Bronchial epithelial cell (primary cell): ENCODE measurements at places on chromosomes 1 and 21.

DNA sequence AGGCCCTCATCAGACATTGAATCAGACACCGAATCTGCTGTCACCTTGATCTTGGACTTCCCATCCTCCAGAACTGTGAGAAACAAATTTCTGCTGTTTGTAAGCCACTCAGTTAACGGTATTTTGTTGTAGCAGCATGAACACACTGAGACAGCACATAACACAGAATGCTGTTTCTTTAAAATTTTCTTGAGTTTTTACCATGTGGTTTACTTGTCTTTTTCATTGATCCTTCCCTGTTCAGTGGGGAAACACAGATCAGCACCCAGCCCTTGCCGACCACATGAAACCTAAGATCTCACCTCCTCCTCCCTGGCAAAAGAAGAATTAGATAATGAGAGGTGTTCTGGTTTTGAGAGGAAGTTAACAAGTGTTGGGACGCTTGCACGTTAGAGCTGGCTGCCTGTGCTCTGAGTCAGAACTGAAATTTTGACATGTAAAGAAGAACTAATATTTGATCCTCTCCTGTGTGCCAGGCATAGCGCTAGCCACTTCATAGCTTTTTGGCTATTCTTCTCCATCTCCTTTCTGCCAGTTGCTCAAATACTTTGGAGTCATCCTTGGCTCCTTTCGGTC lies 179.6 kb downstream of the DHRS3 start:
- DNase-seq: peak; percentile 67

- DNase-seq: no peak
Measured at GRCh38 chr1:167509587-167509986, 8.7 kb downstream of the CD247 start.

- no peak for DNase-seq
Measured at GRCh38 chr1:65435987-65436386, 15.5 kb downstream of the LEPR start.

DNA sequence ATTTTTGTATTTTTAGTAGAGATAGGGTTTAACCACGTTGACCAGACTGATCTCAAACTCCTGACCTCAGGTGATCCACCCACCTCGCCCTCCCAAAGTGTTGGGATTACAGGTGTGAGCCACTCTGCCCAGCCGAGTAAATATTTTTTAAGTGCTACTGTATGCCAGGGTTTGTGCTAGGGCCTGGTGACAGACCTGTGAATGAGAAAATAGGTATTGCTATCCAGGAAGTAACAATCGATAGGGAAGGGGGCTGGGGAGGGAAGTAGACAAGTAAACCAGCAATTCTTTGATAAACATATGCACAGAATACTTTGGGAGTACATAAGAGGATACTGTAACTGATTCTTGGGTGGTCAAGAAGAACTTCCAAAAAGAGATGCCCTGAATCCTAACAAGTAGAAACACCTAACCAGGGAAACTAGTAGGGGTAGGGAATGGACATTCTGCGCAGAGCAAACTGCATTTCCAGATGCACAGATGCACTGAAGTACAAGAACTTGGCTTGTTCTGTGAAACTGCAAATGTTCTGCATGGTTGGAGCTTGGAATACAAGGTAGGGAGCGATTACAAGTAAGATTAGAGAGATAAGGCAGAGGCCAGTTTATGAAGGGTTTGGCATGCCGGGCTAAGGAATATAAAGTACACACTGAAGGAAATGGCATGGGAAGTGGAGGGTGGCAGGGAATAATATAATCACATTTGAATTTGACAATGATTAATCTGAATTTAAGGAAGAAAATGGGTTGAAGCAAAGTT lies 19.0 kb upstream of the DOCK7 start:
- no peak for DNase-seq

GRCh38 chr1:64839732-64840405 lies 95.0 kb downstream of the RAVER2 start:
- no peak for DNase-seq

- DNase-seq: no peak
Measured at GRCh38 chr1:205315008-205315618, 6.4 kb downstream of the NUAK2 start.

DNA sequence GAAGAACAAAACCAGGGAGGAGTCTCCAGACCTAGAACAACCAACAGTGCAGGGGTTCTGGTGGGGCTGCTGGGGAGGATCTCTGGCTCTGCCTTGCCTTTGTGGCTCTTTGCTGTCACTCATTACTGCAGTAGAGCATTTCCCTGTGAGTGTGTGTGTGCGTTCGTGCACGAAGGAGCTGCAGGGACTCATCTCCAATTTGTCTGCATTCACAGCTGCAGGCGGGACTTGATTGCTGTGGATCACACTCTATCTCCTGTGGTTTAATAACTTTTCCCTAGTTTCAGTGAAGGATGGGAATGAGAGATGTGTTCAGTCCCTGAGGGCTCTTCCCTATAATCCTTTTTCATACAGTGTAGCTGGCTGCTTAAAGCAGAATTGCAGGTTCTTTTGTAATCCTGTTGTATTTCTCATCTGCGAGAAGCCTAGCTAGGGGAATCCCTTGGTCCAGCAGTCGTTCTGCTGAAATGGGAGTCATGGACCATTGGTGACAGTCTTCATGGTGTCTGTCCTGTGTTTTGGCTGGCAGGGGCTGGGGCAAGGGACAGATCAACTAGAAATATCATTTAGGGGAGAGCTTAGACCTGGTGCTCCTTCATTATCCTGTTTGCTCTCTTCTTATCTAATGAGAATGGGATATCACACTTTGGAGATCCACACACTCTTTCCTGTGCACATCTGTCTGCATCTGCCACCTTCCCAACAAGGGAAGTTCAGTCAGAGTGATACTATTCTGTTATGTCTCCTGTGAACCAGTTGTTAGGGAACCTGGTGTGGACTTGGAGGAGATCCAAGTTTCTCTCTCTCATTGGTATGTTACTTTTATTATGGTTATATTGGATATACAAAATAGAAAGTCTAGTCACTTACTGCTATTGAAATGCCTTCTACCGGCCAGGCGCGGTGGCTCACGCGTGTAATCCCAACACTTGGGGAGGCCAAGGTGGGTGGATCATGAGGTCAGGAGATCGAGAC lies 3.0 kb downstream of the PCP4L1 start:
- peak; percentile 39 for DNase-seq

- no peak for DNase-seq
Measured at GRCh38 chr1:3518256-3518655, 63.8 kb downstream of the ARHGEF16 start.

- peak; percentile 67 for DNase-seq
Measured at GRCh38 chr1:93827633-93828366, 51.2 kb downstream of the DNTTIP2 start.
